Neural crest cell (in vitro differentiated cells): ENCODE measurements at places on chromosomes 4 and X.

- DNase-seq: peak; percentile 18
Observed at GRCh38 chr4:182143086-182143821, 99.9 kb upstream of the TENM3 start.

- no peak for DNase-seq
Observed at GRCh38 chr4:85019411-85019810, 52.9 kb upstream of the WDFY3 start.

DNA sequence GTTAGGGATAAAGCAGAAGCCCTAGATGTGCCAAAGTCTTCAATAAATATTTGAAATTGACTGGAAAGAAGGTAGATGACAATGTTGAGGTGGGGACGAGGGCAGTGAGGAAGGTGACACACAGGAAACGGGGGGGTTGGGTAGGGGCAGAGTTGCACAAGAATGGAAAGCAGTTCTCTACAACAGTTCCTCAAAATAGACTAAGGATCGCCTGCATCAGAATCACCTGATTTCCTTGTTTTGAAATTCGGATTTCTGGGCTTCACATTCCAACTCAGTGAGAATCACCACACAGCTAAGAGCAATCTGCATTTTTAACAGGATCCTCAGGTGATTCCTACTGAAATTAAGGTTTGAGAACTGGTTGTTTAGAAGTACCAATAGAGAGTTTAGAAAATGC lies 70.6 kb downstream of the ARFIP1 start:
- DNase-seq: no peak

GRCh38 chr4:108831291-108831690 lies 68.4 kb upstream of the ETNPPL start:
- no peak for DNase-seq

GRCh38 chr4:106985830-106986229 lies 50.3 kb downstream of the DKK2 start:
- no peak for DNase-seq
